ENCODE measurements at places on chromosomes 11 and 22.
A peak's percentile ranks its signal among the peaks of the same experiment; 100 is the strongest.

DNA sequence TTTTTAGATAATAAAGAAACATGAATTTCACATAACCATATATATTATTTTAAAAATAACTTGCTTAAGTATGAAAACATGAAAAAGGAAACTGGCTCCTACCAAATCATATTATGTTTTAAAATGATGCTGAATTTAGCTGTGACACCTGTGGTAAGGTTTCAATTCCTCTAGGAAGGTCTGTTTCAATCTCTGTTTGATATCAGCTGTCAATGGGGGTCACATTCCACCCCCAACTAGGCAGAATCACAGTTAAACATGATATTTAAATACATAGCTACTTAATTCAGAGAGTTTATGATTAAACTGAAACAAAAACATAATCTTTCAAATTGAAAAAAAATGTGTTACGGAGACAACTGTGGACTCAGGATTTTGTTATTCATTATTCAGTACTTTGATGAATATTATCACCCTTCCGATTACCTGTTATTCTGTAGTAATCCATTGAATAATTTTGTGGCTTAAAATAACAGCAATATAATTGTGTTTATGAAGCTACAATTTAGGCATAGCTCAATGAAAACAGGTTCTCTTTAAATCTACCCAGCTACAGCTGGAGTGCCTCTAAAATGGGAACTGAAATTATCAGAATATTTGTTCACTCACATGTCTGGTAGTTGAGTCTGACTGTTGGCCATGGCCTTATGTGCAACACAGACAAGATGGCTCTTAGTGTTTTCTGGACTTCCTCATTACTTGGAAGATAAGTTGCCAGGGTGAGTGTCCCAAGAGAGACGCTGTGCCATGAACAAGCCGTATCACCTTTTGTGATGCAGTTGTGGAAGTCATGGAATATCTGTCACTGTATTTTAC is 244.6 kb upstream of the ANO3 start:
- no peak for ATAC-seq

GRCh38 chr11:14232652-14233051 is 126.3 kb downstream of the RRAS2 start:
- ATAC-seq, result no peak

DNA sequence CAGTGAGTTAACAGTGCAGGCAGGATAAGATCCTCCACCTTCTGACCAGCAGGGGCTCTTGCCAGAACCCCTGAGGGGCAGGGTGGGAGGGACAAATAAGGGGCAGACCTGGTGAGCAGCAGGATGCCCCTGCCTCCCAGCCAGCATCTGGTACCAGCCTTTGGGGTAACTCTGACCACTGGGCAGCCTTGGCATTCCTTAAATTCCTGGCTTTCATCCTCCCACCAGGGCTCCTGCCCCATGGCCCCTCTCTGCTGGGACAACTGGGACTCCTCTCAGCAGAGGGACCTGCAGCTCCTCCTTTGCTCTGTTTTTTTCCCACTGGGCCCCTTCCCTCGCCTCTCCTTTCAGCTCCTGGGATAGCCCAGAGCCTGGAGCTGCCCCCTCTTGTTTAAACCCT is 98.0 kb upstream of the CD82 start:
- no peak for ATAC-seq

DNA sequence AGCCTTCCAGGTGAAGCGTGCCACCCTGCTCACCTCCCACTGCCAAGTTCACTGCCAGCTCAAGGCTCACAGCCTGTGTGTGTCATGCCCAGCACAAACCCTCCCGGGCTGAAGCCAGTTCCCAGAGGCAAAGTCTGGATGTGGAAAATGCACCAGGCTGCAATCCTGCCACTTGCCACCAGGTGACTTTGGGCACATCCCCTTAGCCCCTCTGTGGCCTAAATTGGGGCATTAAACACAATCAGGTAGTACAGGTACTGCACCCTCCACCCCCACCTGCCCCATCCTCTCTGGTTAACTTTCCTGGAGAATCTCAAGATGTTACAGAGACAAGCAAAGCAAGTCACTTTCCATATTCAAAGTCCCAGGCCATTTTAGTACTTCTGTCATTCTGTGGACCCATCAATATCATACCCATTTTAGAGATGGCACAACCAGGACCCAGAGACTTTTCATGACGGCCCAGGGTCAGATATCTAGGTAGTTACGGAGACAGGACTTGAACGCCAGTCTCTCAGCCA is 1.8 kb upstream of the RASD2 start:
- ATAC-seq, result peak; percentile 34

DNA sequence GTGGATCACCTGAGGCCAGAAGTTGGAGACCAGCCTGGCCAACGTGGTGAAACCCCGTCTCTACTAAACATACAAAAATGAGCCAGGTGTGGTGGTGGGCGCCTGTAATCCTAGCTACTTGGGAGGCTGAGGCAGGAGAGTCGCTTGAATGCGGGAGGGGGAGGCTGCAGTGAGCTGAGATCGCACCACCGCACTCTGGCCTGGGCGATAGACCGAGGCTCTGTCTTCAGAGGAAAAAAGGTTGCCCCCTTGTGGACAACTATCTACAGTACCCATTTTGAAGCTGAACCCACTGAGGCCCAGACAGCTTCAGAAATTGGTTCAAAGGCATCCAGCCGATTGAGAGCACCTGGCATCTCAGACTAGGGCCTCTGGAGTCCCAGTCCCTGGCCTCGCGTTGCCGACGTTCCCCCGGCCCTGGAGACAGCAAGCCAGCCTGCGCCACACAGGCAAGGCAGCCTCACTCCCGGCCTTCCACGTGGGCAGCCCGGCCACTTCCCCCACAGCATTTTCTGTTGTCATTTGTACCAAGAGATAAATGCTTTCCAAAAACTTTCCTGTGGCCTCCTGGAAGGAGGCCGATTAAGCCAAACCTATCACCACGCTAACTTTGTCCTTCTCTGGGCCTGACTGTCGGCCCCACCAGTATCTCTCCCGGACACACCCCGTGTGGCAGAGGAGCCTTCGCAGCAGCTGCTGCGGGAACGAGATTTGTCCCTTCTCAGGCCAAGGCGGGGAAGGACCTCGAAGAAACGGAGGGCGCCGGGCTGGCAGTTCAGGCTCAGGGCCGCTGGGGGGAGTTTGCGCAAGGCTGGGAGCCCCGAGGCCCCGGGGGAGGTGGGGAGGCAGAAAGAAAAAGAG is 82.8 kb downstream of the FLI1 start:
- ATAC-seq, result peak; percentile 18

- peak; percentile 68 for ATAC-seq
These were observed 140.8 kb downstream of the CCDC81 start for GRCh38 chr11:86515297-86516094.

DNA sequence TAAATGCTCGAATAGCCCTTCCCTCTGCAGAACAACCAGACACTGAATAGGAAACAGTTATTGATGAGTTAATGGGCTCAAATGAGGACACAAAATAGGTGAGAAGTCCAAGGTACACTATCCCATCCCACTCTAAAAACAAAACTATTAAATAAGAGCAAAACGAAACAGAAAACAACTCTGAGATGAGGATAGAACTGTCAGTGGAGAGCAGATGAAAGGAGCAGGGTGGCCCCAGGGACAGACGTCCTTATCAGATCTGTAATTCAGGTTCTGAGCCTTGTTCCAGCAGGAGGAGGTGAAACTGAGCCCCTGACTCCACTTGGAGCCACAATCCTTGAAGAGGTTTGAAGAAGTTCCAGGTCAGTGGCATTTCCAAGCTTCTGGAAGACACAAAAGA is 8.5 kb upstream of the SNX19 start:
- ATAC-seq, result no peak

DNA sequence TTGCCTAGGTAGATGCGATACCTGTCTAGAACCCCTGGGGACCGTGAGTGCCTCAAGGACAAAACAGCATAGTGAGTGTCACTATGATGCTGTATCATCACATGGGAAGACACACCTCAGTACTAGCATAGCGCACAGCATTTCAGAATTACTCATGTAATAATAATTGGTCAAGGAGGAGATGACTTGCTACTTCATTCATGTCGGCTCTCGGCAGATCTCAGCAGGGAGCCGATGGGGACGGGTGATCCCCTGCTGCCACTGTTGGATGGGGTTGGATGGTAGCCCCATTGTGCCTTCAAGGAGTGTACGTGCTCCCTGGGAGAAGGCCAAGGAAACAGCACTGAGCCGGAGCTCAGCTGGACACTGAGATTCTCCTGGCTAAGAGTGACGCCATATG is 186.9 kb downstream of the EFCAB6 start:
- no peak for ATAC-seq

- ATAC-seq, result no peak
These were observed 17.3 kb upstream of the EIF3D start for GRCh38 chr22:36546092-36546804.

GRCh38 chr11:5013012-5013411 is 18.4 kb downstream of the OR51L1 start:
- no peak for ATAC-seq

- ATAC-seq, result no peak
These were observed 2.9 kb upstream of the SLC6A5 start for GRCh38 chr11:20596205-20597153.

- no peak for ATAC-seq
These were observed 13.4 kb upstream of the CTSD start for GRCh38 chr11:1776944-1777715.

DNA sequence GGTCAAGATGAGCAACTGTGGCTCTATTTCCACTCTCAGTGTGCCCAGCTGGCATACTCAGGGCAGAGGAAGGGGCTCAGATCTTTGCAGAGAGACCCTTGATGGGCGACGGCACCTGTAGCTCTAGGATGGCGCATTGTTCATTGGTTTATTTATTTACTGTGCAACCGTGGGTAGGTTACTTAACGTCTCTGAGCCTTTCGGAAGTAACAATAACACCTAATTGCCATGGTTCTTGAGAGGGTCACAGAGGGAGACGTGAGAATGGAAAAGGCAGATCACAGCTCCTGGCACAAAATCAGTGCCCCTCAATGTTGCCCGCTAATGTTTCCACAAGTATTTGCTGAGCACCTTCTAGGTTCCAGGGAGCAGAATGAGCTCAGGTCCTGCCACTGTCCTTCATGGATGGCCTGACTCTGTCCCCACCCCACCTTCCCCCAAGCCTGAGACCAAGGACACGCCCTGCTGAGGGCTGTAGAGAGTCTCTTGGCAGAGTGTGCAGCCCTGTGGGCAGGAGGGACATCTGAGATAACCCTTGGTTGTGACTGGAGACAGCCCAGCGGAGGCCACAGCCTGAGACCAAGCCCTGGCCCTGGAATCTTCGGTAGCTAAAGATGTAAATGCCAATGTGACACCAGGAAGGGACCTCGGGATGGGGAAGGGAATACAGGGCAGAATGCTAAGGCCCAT is 780 bp upstream of the ALDH3B2 start:
- ATAC-seq, result peak; percentile 4

DNA sequence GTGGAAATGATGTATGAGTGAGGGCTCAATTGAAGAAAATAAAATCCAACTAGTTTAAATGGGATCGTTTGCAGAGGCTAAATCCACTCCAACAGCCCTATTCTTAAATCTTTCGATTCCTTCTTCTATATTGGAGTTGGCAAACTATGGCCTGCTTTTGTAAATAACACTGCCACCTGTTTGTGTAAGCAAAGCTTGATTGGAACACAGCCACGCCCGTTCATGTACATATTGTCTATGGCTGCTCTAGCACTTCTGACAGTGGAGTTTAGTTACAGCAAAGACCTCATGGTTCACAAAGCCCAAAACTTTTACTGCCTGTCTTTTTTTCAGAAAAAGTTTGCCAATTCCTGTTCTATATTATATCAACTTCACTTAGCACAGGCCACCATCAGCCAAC is 40.6 kb upstream of the RCN1 start:
- no peak for ATAC-seq

GRCh38 chr11:116691771-116692177 is 81.0 kb downstream of the BUD13 start:
- peak; percentile 51 for ATAC-seq

GRCh38 chr11:45933131-45933831 is 10.8 kb downstream of the LARGE2 start:
- ATAC-seq, result no peak

DNA sequence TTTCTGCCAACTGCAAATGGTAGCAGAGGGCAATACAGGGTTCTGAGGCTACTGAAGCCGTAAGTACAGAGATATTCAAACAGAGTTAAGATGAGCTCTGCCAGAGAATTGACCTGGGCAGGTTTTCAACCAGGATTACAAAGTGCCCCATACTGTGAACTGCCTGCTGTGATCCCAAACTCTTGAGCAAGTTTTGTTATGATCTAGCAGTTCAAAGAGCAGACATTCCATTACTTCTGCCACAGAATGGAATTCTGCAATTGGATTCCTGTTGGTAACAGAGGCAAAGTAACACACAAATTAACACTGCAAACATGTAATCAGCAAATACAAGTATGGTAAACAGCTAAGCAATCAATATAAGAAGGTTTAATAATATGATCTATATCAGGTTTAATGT is 31.2 kb downstream of the ALG9 start:
- no peak for ATAC-seq

GRCh38 chr11:58763120-58763490 is 31.4 kb upstream of the GLYAT start:
- no peak for ATAC-seq

DNA sequence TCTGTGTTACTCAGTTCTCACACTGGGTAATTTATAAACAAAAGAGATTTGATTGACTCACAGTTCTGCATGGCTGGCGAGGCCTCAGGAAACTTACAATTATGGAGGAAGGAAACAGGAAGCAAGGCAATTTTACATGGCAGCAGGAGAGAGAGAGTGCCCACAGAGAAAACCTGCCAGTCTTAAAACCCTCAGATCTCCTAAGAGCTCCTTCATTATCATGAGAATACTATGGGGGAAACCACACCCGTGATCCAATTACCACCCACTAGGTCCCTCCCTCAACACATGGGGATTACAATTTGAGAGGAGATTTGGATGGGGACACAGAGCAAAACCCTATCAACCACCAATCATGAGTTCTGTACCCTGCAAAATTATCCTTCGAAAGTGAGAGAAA is 1180.8 kb downstream of the JRKL start:
- ATAC-seq, result no peak

DNA sequence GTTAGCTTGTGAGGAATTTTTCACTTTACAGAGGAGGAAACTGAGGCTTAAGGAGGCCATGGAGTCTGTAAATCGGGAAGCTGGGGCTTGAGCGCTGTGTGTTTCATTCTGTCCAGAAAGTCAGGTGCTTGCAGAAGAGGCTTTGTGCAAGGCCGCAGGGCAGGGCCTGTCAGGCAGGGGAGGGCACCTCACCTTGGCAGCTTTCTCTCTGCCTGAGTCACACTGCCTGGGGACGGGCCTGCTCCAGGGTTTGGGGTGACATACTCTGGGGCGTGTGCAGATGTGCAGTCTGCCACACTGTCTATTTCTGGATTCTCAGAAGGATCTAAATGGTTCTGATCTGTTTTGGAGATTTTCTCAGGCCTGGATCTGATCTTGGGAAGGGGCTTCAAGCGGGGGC is 8.4 kb downstream of the INCENP start:
- peak; percentile 97 for ATAC-seq
